ENCODE measurements at places on chromosomes 5 and 9.

- DNase-seq: peak; percentile 81
Measured at GRCh38 chr9:124574534-124575375, 67.6 kb upstream of the NR5A1 start.

DNA sequence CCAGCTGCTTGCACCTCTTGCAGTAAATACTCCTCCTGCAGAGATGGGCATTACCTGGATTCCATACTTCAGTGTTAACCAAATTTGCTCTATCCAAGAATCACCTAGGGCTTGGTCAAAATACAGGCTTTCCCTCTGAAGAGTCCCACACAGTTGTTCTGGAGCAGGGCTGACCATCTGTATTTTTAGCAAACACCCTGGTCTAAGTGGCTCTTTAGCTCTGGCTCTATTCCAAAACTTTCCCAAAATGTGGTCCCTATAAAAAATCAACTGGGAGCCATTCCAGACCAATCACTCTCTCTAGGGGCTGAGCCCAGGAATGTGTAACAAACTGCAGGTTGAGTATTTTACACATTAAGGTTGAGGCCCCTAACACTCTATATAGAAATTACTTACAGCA lies 153.7 kb downstream of the SPOCK1 start:
- DNase-seq: no peak

DNA sequence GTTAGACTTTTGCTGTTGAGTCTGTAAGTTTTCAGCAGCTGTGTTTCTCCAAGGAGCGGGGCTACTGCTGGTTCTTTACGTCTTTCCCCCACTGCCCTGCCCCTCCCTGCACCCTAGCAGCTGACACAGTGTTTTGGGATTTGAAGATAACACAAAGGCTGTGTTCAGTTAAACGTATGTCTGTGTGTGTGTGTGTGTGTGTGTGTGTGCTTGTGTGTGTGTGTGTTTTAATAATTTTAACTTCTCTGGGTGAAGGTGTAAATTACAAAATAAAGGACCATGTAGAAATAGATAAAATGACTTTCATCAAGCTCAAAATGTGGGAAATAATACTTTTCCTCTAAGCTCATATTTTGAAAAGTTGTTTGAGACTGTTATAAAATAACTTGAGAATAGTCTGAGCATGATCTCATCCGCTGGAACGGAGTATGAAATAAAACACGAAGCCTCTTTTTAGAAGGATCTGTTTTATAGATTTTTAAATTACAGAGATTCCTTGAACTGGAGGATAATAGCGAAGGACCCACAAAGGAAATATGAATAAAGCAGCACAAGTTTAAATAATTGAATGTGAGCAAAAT lies 10.9 kb downstream of the ABL1 start:
- DNase-seq: peak; percentile 86

GRCh38 chr5:134561871-134562296 lies 36.4 kb downstream of the JADE2 start:
- DNase-seq: peak; percentile 31

- peak; percentile 18 for DNase-seq
Measured at GRCh38 chr5:131745703-131746102, 51.1 kb downstream of the FNIP1 start.

DNA sequence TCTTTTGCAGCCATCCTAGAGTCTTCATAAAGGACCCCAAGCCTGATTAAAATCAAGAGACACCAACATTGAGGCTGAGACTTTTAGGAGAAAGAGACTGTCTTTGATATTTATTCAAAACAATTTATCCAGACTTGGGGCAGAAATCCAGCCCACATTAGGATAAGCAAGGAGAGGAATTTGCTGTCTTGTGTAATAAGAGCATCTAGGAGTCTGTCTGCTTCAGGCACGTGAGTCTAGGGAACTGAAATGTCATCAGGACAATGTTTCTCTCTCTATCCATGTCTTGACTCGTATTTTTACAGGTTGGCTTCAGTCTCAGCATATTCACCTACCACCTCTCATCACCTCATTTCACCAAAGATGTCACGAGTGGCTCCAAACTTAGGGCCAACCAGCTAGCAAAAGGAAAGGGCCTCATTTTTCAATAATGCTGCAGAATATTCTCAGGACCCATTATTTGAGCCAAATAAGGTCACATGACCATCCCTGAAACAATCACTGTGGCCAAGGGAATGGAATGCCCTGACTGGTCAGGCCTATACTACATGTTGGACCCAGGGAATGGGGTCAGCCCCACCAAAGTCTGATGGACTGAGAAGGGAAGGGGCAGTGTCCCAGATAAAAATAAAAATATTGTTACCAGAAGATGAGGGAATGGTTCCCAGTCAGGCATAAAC lies 70.3 kb upstream of the SAP30L start:
- peak; percentile 19 for DNase-seq

GRCh38 chr9:27497883-27498417 lies 26.1 kb upstream of the IFNK start:
- DNase-seq: no peak

- DNase-seq: no peak
Measured at GRCh38 chr5:97400537-97400936, 217.5 kb upstream of the RIOK2 start.

- peak; percentile 92 for DNase-seq
Measured at GRCh38 chr5:32865475-32865874, 154.4 kb downstream of the NPR3 start.

DNA sequence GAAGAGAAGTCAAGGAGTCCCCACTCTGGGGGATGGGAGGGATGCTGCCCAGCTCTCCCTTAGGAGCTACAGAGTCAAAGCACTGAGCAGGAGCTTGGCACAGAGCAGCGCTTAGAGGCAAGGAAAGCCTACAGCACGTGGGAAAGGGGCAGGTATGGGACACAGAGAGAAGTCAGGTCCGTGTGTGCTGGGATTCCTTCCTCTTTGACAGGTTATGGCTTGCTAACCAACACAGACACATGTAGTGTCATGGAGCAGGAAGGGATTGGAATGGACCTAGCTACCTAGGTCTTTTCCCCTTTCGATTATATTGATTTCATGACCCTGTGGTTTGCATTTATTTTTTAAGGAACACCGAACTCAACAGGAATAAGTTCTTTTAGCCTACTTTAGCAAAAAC lies 208.5 kb upstream of the TUT7 start:
- no peak for DNase-seq

GRCh38 chr9:83622433-83622938 lies 457 bp upstream of the IDNK start:
- DNase-seq: no peak

DNA sequence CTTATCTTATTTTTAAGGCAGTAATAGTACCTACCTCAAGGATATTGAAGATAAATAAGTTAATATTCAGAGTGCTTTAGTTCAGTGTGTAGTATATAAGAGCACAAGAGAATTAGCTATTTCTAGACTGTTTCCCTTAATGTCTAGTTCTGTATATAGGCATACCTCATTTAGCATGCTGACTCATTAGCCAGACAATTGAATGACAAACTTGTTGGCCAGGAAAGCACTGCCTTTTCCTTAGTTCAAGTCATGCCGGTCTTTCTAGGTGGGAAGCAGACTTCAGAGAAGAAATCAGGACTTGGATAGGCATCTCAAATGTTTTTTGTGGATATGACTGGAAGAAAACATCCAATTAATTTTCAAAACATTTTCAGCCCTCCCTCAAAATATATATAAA lies 3.2 kb upstream of the FBXO4 start:
- peak; percentile 63 for DNase-seq

DNA sequence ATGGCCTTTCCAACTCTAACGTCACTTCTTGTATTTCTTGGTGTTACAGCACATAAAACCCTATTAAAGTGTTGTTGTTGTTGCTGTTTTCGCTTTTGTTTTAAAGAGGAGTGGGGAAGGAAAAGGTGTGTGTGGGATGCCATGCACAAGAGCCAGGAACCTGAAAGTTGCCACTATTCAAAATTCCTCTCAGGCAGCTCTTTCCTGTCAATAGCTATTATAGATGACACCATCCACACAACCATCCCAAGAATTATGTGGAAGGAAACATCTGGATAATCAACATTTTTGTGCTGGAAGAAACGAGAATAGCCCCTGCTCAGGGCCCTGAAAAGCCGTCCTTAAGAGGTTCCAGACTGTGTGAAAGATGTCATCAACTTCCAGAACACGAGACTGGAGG lies 79.3 kb downstream of the SHB start:
- DNase-seq: no peak

DNA sequence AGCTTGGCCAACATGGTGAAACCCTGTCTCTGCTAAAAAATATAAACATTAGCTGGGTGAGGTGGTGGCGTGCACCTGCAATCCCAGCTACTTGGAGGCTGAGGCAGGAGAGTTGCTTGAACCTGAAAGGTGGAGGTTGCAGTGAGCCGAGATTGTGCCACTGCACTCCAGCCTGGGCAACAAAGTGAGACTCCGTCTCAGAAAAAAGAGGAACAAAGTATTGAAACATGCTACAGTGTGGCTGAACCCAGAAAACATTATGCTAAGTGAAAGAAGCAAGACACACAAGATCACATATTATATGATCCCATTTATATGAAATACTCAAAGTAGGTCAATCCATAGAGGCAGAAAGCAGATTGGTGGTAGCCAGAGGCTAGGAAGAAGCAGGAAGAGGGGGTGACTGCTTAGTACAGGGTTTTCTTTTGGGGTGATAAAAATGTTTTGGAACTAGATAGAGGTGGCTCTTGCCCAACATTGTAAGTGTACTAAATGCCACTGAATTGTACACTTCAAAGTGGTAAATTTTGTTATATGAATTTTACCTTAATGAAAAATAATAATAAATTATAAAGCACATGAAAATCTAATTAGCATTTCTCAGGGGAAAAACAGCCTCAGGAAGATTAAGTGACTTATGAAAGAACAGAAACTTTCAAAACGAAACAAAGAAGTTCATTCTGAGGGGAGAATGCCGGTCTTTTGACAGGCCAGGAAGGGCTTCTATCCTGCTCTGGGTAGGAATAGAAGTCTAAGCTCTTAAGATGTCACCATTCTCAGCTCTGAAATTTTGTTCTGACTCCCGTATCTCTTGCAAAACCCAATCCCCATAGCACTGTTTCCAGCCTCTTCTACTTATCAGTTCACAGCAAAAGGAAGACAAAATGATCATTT lies 161.1 kb upstream of the TBCA start:
- no peak for DNase-seq

GRCh38 chr5:91252916-91253315 lies 130.2 kb downstream of the ARRDC3 start:
- no peak for DNase-seq

- no peak for DNase-seq
Measured at GRCh38 chr5:149610589-149611255, 29.4 kb downstream of the ARHGEF37 start.

DNA sequence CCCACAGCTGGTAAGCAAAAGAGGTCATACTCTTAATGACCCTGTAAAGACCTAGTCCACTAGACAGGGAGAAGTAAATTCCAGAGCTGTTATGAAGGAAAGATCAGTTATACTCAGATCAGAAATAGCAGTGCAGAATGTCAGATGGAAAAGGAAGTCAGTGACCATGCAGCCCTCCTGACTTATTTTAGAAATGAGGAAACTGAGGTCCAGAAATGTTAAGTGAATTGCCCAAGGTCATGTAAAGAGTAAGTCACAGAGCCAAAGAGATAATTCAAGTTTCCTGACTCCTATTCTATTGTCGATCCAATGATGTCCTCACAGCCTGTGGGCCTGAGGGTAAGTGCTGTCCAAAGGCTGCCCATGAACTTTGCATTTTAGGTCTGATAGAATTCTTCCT lies 214.9 kb upstream of the IL12B start:
- no peak for DNase-seq

- DNase-seq: peak; percentile 72
Measured at GRCh38 chr5:73815631-73816030, 189.6 kb downstream of the ARHGEF28 start.

GRCh38 chr5:1523480-1523792 lies 324 bp downstream of the LPCAT1 start:
- no peak for DNase-seq

- no peak for DNase-seq
Measured at GRCh38 chr5:152058267-152058666, 133.6 kb upstream of the GLRA1 start.

DNA sequence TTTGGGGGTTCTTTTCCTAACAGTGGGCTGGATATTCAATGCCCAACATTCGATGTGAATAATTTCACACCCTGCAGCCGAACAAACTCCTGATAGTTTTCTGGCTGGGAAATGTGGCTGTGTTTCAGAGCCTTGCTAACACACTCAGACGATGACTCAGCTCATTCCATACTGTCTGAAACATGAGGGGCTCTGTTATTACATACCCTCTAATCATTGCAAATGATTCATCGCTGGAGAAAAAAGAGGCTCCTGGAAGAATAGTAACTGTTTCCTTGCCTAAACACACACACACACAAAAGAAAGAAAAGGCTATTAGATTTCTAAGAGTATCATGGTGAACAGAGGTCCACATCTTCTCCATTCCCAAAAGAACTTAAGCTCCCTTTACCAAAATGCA lies 75.8 kb downstream of the OXCT1 start:
- peak; percentile 98 for DNase-seq

- DNase-seq: no peak
Measured at GRCh38 chr5:111720333-111720890, 36.6 kb downstream of the NREP start.

DNA sequence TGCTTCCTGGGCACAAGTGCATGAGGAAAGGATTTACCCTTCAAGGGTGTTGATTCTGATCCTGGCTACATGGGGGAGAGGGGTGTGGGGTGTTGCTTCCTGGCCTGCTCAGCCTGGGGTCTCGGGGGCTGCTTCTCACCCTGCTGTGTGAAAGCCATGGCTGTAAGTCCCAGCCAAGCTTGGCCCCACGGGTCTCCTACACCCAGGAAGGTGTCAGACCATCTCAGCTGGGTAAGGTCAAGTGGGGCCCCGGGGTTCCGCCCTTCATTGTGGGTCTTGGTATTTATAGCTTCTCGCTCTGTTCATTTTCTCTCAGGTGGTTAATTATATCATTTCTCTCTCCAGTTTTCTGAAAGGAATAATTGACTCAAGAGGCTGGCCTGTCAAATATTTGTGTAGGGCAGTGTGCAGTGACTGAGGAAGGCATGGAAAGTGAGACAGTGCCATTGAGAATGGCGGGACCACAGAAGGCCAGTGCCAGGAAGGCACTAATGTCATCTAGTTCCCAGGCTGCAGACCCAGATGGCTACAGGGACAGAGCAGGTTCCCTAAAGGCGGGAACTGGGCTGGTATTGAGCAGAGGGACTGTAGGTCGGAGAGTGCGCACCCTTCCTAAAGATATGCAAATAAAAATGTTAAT lies 126.0 kb downstream of the FOXD1 start:
- DNase-seq: no peak

DNA sequence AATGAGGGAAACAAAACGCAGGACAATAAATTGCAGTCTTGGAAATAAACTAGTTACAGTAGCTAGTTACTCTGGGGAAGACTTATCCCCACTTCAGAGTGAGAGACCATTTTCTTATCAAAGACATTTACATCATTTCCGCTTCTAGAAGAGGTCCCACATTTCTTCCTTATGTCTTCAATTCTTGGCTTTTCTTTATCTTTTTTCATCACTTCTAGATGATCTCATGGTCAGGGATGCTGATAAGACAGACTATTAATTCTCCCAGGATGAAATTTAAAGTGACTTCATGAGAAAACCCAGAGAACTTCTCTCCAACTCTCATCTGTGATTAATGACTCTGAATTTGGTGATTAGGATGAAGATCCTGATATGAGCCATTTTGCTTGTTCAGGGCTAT lies 229.1 kb downstream of the MTRR start:
- DNase-seq: no peak

GRCh38 chr5:122457178-122457826 lies 145.3 kb downstream of the SNCAIP start:
- DNase-seq: no peak

Data from fibroblast of skin of right biceps (primary cell).